Activated CD4-positive, alpha-beta T cell treated with anti-CD3 and anti-CD28 coated beads for 4 hours (primary cell): ENCODE measurements at places on chromosomes 5 and 9.
A peak's percentile ranks its signal among the peaks of the same experiment; 100 is the strongest.

DNA sequence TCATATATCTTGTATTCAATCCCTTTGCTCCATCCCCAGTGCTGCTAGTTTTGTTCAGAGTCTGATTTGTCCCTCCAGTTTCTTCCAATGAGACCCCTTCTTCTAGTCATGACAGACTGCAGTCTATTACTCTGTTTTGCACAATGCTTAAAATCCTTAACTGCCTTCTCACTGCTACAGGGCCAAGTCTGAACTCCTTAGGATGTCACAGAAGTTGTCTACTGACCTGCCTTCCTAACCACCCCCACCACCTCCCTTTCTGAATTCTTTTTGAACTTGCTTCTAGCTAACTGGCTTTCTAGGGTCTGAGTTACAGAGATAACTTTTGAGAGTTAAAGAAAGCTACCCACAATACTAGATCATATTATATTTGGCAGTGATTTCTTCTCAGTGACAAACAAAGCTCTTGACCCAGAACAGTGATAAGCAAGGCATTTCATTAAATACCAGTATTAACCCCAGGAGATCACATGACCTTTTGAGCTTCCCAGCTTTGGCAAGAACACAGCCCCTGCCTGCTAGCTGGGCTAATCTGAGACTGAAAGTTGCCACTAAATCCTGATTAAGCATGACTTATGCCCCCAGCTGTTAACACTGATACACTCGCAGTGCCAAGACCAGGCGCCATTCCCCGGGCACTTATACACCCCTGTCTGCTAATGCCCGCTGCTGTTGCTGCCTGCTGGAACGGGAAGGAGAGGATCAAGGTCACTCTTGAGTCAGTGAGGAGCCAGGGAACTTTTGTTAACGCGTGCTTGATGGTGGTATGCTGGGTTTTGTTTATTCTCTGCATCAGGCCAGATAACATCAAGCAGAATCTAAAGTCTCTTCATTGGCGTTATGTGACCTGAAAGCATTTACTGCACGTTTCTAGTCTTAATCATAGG, 36.4 kb upstream of the ADAMTSL1 start:
- DNase-seq: no peak

DNA sequence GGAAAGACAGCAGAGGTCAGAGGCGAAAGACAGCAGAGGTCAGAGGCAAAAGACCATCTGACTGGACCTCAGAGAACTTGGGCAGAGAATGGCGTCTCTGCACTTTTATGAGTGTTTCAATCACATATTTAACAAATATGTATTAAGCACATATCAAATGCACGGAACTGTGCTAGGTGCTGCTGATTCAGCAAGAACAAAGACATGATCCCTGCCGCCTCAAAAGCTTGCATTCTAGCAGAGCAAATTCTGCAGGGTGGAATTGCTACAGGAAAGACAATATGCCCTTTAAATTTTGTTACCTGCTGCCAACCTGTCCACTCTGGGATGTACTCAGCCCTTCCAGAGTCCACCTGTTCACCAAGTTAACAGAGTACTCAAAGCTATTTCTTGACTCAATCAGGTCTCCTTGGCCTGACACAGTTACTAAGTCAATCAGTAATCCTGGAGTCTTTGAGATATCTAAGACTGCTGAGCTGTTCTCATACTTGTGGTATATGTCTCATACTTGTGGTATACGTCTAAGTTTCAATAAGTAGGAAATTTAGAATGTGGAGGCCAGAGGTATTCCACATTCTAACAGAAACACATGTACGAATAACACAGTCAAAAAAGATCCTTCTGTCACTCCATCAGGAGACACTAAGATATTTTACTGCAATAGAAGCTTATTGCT, 131.8 kb downstream of the GNAQ start:
- DNase-seq: no peak

GRCh38 chr5:150763023-150763769, 4.4 kb upstream of the DCTN4 start:
- no peak for DNase-seq

GRCh38 chr5:1174122-1174936, 27.1 kb upstream of the SLC6A19 start:
- peak; percentile 15 for DNase-seq

DNA sequence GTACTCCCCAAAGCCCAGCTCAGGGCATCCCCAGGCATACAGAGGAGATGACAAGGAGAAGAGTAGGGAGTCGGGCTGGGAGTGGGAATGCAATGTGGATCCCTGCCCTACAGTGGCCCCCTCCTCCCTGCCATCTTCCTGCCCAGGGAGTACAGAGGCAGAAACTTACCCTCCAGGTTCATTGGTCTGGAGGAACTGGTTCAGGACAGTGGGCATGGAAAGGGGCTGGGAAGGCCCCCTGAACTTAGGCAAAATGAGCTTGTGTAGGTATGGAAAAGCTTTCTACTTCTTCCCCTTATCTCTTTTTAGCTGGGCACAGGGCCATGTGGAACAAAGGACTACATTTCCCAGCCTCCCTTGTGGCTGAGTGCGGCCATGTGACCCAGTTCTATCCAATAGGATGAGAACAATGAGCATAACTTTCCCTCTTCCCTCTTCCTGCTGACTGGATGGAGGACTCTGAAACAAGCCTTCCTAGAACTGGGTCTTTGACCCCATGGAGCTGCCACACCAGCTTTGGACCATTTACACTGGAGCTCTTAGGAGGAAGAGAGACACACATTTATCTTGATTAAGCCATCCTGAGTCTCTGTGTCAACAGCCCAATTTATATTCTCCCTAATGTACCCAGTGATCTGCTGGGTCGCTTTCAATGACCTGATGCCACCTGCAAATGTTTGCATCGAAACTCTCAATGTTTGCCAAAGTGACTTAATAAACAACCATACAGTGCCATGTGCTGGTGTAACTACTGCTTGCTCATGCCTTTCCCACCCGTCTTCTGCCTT, 25.0 kb upstream of the HMCN2 start:
- peak; percentile 37 for DNase-seq
